RCC 7860 (cell line): ENCODE measurements at places on chromosomes 1 and 21.

DNA sequence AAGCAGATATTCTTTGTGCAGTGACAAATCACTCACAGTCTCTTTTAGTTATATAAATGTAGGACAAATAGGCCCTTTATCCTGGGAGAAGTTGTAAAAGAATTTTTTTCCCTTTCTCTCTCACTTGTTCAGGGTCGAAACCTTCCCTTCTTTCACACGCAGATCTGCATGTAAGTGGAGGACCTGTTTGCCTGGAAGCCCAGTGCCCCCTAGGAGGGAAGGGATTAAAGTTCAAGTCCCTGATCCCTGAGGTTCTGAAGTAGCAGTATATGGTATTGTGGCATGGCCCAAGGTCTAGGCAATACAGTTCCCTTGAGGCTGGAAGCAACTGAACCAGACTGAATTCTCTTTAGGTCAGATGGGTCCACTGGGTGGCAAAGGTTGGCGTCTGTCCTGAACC lies 48.6 kb upstream of the PTGFRN start:
- no peak for DNase-seq

GRCh38 chr1:70737125-70737524 lies 310.5 kb downstream of the PTGER3 start:
- no peak for DNase-seq

GRCh38 chr1:42765269-42765668 lies 1.6 kb downstream of the P3H1 start:
- DNase-seq = no peak

- no peak for DNase-seq
Measured at GRCh38 chr1:162663086-162663485, 30.8 kb downstream of the DDR2 start.

GRCh38 chr1:244353551-244354091 lies 98.1 kb downstream of the ADSS2 start:
- DNase-seq = peak; percentile 95

DNA sequence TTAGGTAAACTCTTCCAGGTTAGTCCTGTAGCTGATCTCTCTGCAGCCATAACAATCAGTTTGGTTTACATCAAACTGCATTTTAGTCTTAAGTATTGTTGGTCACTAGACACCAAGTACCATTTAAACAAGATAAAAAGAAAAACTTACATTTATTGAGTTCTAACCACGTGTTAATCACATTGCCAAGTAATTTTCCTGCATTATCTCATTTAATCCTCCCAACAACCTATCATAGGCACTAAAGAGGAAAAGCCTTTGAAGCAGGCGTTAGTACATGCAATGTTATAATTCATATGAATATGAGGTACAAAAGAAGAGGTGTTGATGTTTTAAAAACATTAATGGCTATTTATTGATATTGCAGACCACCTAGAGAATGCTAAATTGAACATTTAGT lies 9.0 kb downstream of the DR1 start:
- no peak for DNase-seq

DNA sequence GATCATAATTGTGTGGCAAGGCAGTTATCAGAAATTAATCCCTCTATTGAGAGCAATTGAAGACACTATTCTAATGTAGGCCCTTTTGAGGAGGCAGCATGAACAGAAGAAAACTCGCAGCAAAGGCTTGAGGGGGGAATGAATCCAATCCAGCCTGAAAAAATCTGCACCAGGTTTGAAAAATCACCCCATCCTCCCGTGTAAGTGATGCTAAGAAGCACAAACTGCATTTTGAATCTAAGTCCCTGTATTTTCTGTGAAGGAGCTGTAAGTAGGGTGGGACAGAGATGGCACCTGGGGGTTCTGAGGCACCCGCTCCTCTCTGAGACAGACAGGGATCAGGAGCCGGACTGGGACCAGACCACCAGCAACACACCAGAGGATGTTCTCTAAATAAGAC lies at the start of gene CRB1:
CRB1 (plus strand) TSS at position 241 of the 400 bp plus-strand sequence. CDS start 161 bp downstream, outside the sequence.
- no peak for DNase-seq

DNA sequence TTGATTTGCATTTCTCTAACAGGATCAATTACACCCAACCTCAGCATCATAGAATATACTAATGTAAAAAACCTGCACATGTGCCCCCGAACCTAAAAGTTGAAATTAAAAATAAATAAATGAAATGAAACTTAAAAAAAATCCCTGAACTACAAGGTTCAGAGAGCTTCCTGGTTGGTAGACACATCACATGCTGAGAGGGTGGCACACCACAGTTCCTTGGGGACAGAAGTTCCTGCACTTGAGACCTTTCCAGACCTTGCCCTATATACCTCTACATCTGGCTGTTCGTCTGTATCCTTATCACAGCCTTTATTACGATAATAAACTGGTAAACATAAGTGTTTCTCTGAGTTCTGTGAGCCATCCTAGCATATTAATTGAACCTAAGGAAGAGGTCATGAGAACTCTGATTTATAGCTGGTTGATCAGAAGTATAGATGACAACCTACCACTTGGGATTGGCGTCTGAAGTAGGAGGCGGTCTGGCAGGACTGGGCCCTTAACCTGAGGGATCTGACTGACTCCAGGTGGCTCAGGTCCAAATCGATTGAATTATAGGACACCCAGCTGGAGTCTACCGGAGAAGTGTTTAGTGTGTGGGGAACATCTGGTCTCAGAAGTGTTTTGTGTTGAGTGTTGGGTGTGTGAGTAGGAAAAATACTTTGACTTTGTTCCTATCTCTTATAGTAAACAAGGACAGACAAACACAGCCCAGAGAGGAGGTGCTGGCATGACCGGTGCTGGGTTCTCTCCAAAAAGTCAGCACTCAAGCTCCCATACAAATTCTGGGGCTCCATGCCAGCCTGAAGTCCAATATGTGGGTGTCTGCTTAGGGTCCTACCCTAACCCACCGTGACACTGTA lies 19.0 kb downstream of the C1orf115 start:
- DNase-seq = no peak

DNA sequence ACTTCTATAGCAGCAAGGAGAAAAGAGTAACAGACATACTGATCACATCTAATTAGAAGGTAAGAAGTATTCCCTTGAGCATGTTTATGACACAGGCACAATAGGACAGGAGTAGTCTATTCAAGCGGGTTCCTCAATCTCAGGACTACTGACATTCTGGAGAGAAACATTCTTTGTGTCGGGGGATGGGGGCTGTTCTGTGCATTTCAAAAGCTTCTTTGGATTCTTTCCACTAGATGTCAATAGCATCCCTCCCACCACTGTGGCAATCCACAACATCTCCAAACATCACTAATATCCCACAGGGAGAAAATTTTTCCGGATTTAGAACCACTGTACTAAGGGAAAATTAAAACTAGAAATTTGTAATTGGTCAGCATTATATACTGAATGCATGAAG lies 56.9 kb downstream of the ADAMTS5 start:
- peak; percentile 11 for DNase-seq

- no peak for DNase-seq
Measured at GRCh38 chr1:247054992-247055415, 23.6 kb downstream of the ZNF670 start.

- no peak for DNase-seq
Measured at GRCh38 chr1:145826030-145826429, 2.0 kb downstream of the POLR3C start.

DNA sequence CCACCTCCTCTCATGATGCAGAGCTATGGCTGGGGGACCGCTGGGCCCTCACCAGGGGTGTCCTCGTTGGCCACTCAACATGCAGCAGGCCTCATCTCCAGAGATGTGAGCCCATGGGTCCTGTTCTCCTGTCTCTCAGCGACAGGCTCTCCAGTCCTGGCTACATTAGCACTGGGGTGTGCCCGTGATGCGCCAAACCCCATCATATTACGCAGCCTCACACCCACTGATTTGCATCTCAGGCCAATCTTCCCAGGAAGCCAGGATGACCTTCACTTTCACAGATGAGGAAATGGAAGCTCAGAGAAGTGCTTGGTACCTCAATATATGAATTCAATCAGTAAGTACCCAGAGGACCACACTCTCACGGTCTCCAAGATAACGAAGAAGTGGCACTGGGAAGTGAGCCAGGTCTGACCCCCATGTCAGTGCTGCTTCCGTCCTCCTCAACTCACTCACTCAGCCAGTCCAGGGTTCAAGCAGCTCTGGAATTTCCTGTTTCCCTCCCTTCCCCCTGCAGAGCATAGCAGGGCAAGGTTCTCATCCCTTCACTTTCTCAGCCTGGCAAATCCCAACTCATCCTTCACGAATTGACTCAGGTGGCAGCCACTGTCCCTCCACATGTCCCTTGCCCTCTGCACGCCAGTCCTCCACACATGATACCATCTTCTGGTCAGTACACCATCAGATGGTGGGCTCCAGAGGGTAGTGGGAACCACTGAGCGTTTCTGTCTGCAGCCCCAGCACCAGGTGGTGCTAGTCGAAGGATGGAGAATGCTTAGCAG lies 28.9 kb upstream of the EVA1B start:
- DNase-seq = peak; percentile 86

DNA sequence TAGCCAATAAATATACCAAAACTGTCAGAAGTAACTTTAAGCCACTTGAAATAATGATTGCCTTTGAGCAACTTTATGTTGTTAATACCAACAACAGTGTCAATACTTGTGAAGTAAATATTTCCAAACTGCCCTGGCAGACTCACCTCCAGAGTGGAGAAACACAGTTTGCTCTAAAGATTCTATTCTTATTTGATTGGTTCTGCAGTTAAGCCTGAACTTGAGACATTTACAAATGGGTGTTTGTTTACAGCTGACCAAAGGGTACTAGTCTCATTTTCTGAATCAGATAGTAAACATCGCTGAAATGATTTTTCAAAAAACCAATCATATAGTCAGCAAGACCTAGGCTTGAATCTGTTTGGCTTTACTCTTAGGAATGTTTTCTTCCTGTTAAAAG lies 1.3 kb upstream of the MYOC start:
- no peak for DNase-seq

GRCh38 chr1:64581843-64582185 lies 111.9 kb downstream of the CACHD1 start:
- no peak for DNase-seq

- DNase-seq = peak; percentile 75
Measured at GRCh38 chr1:245154429-245155271, at the start of gene KIF26B. TSS of gene KIF26B (plus strand) at chr1:245154985. CDS start at chr1:245155425, 440 bp downstream.

DNA sequence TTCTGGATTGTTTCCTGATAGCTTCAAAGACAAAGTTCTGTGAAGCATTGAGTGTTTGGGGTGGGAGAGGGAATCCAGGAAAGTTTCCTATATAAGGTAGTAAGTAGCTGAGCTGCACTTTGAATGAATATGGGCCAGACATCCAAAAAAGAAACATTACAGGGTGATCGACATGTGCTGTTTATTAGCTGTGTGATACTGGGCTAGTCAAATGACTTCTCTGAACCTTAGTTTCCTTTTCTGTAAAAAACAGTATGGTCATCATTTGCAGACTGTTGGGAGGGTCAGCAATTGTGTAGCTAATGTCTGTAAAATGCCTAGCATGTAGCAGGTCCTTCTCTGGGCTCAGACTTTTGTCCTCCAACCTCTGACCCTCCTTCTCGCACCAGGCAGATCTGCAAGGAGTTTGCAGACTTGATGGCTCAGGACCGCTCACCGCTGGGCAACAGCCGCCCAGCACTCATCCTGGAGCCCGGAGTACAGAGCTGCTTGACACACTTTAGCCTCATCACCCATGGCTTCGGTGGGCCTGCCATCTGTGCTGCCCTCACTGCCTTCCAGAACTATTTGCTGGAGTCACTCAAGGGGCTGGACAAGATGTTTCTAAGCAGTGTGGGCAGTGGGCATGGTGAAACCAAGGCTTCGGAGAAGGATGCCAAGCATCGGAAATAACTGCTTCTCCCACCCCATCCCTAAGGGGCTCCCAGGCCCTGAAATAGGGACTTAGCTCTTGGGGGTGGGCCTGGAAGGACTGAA lies 21.1 kb downstream of the TFAP2E start:
- no peak for DNase-seq

GRCh38 chr1:79264285-79264684 lies 257.8 kb upstream of the ADGRL4 start:
- no peak for DNase-seq

GRCh38 chr1:24481101-24481500 lies 21.5 kb upstream of the RCAN3 start:
- DNase-seq = no peak

DNA sequence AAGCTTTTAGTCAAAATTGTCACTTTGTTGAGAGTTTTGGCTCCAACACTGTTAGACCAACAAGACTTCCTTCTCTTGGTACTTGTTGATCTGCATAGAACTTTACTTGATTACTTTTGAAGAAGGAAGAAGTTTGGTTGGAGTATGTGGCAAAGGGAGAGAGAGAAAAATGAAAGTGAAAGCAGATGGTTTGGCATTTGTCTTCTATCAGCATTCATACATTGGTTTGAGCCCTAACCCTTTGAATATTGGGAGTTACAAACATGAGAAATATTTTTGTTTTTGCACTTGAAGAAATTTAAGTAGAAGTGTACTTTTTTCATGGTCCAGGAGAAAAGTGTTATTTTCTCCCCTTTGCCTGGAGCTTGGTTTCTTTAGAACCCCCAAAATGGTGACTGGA lies 169.8 kb downstream of the ADGRL4 start:
- no peak for DNase-seq
